ENCODE measurements at places on chromosomes 1 and 21.

DNA sequence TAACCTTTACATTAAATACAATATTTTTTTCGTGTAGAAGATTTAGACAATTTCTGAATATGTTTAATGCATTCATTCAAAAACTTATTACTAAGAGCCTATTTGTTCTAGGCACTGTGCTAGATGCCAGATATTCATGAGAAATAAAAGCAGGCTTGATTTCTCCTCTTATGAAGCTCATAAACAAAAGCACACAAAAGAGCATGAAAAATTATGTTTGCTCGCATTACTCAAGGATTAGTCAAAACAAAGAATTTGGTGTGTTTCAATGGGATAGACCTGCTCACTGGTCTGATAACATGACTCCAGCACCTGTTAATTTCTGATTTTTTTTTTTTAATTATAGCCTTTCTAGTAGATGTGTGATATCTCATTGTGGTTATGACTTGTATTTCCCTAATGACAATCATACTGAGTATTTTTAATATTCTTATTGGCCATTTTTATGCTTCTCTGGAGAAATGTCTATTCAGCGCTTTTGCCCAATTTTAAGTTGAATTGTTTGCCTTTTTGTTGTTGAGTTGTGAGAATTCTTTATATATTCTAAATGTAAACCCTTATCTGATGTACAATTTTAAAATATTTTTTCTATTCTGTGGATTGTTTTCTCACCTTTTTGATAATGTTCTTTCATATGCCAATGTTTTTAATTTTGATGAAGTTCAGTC lies 382.3 kb upstream of the ADGRL4 start:
- DNase-seq = no peak

- no peak for DNase-seq
These were observed 43.4 kb upstream of the NBPF3 start for GRCh38 chr1:21396516-21396915.

- DNase-seq = no peak
These were observed 18.3 kb downstream of the NECAP2 start for GRCh38 chr1:16458831-16459230.

DNA sequence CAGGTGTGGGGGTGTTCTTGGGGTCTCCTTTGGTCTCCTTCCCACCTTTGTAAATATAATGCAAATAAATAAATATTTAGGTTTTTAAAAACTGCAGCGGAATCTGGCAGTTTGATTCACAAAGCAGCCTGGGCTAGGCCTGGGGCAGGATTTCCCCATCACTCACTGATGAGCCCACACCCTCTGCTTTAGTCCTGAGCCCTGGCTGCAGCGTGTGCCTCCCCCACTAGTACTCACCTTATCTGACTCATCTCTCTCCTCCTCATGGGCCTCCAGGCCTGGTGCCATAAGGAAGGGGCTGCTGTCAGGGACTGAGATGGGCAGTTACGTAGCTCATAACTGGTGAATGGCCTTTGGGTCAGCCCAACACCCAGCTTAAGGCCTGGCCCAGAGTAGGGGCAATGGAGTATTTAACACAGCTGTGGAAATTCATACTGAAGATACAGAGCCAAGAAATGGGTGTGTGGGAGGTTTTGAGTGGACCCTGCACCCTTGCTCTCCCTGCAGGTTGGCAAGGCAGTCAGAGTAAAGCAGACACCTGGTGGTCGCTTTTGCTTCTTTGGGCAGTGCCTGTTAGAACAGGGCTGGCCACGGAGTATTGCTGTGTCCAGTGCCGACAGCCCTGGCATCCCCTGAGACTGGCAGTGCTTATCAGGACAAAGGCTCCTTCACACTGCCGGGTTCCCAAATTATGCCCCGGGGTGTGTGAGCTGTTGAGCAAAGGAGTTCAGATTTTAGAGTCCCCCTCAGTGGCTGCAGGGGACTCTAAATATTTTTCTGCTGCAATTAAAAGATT lies 39.7 kb downstream of the AZIN2 start:
- DNase-seq = no peak

GRCh38 chr1:178133239-178133989 lies 39.5 kb downstream of the RASAL2 start:
- DNase-seq = no peak

DNA sequence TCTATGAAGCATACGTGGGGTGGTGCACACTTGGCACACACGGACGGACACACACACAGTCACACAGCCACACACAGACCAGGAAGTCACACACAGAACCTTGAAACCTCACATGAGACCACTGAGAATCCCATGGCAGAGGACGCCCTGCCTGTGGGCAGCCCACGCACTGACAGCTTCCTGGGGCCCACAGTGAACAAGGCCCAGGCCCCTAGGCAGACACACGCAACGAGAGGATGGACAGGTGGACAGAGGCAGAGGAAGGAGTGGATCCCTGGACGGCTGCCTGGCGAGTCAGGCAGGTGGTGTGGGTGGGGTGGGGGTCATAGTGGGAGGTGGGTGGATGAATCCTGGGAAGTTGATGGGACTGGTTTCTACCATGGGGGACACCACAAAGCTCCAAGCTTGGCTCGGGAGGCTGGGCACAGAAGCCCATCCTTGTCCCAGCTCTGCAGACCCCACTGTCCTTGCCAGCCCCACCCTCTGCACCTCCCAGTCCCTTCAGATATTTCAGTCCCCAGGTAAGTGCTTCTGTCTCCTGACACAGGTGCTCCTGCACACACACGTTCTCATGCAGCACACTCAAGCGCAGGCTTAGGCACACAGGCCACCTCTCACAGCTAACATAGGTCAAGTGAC lies 49.1 kb downstream of the WNT9A start:
- DNase-seq = no peak

GRCh38 chr1:241495741-241496140 lies 23.8 kb downstream of the FH start:
- DNase-seq = no peak

DNA sequence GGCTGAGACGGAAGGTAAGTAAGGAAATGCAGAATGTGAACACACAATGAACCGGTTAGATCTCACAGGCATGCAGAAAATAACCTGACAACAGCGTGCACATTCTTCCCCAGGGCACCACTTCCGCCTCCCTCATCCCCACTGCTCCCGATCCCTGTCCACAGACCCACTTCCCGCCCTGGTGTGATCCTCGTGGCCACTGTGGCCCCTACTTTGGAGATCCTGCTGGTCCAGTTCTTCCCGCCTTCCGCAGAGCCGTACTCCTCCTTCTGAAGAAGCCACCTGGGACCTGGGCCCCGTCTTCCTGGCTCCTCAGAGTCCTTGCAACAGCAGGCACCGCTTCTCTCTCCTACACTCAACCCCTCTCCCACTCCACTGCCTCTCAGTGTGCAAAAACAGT lies 1.4 kb upstream of the GSTM4 start:
- DNase-seq = no peak

DNA sequence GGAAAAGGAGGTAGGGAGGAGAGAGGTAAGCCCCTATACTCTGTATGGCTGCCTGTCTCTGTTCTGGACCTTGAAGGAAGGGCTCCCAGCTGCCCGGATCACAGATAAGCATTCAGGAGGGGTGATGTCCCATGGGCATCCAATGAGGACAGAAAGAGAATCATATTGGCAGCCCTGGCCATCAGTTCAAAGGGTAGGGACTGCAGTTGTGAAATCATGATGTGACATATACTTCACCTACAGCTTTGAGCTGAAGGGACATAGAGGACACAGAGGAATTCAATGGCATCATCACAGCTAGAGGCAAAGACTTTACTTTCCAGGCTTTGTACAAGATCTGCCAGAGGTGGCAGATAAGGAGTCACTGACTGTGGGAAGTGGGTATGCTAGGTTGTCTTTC lies 21.6 kb downstream of the DDX20 start:
- no peak for DNase-seq

DNA sequence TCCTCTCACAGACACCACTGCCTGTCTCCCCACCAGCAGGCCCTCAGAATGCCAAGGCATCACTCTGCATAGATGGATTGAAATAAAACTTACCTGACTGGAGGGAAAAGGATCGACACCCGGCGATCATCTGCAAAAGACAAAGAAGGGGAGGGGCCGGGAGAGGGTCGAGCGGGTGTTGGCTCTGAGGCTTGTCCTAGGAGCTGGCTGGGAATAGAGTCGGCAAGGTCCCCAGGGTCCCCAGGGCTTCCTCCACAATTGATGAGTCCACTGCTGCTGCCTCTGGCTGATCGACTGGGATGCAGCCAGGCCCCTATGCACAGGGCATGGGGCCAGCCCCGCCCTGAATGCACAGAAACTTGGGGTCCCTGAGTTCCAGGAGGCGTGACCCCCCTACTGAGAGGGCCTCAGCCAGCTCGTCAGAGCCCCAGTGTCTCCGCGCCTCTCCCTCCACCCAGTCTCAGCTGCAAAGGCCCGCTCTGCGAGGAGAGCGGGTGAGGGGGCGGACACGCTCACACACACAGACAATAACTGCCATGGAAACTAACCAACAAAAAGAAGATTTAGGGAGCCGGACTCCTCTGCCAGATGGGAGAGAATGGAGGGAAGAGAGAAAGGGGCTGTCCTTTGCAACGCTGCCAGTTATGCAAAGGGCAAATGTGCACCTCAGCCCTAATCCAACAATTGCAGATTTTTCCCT lies at the start of gene KLHDC8A:
Gene KLHDC8A (minus strand): TSS at position 483 of the 700 bp plus-strand sequence. CDS start 13,318 bp downstream, outside the sequence.
- no peak for DNase-seq

DNA sequence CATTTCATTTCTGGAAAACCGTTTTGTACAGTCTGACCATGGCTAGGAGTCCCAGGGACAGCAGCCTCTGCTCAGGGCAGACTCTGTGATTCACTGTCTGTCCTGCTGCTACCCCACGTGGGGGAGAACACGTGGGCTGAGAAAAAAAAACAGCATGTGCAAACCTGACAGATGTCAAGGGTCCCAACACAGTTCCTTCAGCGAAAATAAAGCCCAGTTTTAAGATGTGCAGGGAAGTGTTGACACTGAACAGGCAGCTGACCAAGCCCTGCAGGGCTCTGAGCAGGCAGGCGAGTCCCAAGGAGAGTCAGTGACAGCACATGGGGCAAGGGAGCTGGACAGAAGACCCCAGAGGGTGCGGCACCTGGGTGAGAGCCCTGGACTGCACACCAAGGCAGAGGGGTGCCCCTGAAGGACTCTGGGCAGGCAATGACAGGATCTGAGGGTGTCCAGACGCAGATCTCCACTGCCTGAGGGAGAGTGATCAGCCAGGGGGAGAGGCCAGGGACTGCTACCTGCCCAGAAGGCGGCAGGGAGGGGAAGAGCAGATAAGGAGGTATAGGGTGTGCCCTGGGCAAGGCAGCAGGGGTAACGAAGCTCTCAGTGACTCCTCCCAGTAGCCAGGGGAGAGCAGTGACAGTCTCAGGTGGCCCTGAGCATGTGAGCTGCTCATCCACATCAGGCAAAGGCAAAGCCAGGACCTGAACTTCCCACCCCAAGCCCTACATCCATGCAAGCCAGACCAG lies 5.1 kb upstream of the SPATC1L start:
- DNase-seq = no peak

DNA sequence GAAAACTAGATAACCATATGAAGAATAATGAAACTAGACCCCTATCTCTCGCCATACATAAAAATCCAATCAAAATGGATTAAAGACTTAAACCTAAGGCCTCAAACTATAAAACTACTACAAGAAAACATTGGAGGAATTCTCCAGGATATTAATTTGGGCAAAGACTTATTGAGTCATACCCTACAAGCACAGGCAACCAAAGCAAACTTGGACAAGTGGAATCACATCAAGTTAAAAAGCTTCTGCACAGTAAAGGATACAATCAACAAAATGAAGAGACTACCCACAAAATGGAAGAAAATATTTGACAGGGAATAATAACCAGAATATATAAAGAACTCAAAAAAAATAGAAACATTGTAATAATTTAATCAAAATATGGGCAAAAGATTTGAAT lies 505.4 kb downstream of the KCNT2 start:
- DNase-seq = no peak

- DNase-seq = no peak
These were observed 47.6 kb downstream of the B3GALT5 start for GRCh38 chr21:39660191-39660980.

DNA sequence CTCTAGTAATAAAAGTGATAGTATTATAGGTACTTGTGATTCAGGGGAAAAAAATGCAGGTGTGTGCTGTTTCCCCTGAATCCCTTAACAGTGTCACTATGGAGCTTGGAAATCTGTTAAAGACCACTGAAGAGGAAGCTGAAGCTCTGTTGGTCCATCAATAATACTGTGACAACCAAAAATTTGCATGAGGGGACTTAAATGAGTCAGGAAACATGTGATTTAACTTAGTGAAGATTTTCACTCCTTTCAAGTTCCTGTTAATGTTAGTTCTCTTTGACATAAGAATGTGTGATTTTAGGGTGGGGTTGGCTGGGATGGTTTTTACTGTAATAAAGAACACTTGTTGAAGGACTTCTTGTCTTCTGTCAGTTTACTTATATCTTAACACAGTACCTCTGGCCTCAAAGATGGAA lies 32.0 kb downstream of the VANGL2 start:
- no peak for DNase-seq

DNA sequence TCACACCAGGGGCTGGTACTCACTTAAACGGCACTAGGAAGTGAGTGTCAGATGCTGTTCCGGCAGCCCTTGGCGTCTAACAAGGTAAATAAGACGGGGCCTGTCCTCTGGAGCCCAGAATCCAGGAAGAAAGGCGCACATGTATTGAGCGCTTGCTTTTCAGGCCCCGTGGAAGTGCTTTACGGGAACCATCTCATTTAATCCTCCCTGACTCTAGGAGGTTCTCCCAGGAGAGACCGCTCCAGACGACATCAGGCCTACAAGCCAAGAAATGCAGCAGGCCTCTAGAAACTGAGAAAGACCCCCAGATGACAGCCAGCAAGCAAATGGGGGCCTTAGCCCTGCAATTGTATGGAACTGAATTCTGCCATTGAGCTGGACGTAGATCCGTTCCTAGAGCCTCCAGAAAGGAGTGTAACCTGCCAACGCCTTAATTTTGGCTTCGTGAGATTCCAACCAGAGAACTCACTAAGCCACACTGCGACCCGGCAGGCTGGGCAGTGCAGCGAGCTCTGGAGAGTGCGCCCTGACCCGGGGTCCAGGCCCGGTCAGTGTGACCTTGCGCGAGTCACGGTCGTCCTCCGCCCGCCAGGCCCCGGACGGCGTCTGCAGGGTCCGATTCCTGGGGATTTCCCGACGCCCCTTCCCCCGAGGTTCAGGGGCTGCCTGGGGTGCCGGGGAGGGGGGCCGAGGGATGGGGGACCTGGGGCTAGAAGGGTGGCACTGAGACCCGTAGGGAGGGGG lies 532 bp upstream of the MANEAL start:
- no peak for DNase-seq

DNA sequence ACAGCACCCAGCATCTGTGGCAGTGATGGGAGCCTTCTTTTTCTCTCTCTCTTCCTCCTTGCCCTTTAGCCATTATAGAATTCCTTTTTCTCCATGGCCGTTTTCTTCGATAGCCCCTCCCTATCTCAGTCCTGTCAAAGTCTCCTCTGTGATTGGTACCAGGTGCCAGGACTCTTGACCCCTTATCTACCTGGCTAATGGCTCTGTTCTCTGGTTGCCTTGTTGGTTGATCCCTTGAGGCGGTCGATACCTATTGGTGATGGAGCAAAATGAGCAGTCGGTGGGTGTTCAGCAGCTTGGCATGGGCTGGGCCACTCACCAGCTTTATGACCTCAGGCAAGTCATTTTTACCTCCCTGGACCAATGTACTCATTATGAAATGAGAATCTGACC lies 2.0 kb downstream of the ATF3 start:
- DNase-seq = no peak
